Hematopoietic multipotent progenitor cell (in vitro differentiated cells): ENCODE measurements at places on chromosomes 7 and 10. TPM values are rescaled to one million over a fixed set of nuclear protein-coding genes. Genes with fewer than 3 reads are reported as not detected.

The C7orf57 gene
- total RNA-seq = 0.27 TPM

DNA sequence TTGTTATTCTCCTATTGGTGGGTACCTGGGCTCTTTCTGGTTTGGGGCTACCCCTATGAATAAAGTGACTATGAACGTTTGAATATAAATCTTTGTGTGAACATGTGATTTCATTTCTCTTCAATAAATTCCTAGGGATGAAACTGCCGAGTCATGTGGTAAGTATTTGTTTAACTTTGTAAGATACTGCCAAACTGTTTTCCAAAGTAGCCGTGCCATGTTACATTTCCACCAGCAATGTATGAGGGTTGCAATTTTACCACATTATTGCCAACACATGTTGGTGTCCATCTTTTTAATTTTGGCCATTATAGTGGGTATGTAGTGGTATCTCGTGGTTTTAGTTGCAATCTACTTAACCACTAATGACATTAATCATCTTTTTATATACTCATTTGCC lies 94.7 kb downstream of the ZNRF2 start:
- DNase-seq = no peak

GRCh38 chr7:48144291-48144768 lies 26.9 kb upstream of the ABCA13 start:
- no peak for DNase-seq

- no peak for DNase-seq
Observed at GRCh38 chr10:100775386-100775785, 30.0 kb downstream of the PAX2 start.

DNA sequence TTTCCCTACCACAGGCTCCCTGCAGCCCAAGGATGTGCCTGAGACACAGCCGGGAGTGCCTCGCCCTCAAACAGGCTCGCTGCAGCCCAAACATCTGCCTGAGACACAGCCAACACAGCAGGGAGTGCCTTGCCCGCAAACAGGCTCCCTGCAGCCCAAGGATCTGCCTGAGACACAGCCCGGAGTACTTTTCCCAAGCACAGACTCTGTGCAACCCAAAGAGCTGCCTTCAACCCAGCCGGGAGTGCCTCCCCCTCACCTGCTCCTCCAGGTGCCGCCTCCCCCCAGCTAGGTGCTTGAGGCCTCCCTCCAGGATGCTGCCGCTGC lies 42.9 kb downstream of the ANTXRL start:
- DNase-seq = no peak

DNA sequence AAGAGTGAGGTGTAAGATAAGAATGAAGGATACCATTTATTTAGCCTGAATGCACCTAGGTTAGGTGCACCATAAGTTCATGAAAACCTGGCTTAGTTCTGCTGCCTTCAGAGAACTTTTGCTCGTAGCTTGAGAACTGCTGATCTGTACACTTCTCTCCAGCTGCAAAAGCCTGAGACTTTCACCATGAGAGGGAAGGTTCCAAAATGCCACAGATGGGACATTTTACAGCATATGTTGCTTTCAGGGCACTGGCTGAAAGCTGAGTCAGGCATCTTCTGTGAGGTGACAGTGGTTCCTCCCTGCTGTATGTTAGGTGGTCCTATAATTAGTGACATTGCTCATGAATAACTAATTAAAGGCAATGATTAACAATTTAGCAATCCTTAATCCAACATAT lies 298.3 kb downstream of the GALNT17 start:
- no peak for DNase-seq

- no peak for DNase-seq
Observed at GRCh38 chr10:47156873-47157272, 143.1 kb upstream of the GDF10 start.
